ENCODE measurements at places on chromosomes 12 and 14.
A peak's percentile ranks its signal among the peaks of the same experiment; 100 is the strongest.

DNA sequence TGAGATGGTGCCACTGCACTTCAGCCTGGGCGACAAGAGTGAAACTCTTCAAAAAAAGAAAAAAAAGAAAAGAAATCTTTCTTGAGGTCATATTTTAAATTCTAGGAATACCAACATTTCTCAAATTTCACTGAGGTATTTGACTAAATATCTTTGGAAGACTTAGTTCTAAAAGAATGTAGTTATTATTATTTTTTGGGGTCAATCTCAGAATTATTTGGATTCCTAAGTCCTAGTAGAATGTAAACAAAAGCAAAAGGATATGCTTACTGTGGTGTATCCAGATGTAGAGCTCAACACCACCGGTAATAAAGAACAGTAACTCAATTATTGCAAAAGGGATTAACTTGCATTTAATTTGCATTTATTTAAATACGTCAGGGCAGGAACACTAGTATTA is 25.0 kb downstream of the PRICKLE1 start:
- no peak for DNase-seq

- peak; percentile 6 for DNase-seq
Observed at GRCh38 chr12:23753628-23754365, 195.7 kb downstream of the SOX5 start.

DNA sequence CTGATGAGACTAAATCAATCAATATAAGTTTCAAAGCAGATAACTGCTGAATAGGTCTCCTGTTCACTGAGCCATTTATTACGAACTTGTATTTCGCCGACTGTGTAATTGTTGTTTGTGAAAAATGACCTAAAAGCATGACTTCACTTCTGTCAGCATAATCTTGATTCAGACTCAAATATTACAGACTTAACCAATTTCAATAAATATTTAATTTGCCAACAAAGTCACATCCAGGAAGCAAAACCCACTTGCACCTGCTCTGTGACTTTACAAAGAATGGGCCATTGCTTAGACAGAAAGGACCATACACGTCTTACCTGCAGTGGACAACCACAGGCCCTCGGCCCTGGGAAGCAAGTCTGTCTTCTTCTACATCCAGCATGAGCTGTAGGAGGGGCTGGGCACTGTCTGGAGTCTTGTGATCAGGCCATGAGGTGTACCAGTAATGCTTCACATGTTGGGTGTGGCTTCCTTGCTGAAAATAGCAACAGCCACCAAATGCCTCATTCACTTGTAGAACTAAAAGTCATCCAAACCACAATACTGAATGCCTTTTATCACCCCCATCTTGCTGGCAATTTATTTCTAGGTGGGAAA is 23.5 kb upstream of the PTPRB start:
- DNase-seq: no peak

DNA sequence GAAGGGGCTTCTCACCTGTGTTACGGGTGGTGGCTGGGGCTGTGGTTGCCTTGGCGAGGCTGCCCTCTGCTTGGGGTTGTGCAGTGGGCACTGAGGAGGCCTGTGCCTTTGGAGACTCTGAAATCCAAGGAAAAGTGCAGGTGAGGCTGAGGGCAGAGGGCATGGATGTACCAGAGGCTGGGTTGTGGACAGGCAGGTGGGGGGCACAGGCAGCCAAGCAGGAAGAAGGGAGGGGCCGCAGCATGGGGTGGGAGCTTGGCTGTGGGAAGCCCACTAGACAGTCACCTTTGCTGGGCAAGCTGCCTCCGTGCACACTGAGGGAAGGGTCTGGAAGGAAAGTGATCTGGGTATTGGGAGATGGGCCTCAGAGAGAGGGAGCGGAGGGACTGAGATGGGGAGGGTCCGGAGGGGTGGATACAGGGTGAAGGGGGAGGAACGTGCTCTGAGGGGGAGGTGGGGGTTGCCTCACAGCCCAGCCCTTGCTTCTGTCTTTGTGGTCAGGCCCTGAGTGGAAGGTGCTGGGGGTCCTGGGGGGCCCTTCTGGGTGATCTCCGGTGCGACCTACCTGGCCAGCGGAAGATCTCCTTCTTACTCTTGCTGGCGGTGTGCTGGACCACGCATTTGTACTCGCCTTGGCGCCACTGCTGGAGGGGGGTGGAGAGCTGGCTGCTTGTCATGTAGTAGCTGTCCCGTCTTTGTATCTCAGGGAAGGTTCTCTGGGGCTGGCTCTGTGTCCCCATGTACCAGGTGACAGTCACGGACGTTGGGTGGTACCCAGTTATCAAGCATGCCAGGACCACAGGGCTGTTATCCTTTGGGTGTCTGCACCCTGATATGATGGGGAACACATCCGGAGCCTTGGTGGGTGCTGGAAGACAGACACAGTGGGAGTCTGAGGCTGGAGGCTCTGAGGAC is 318.7 kb downstream of the TMEM121 start:
- no peak for DNase-seq

- no peak for DNase-seq
Observed at GRCh38 chr14:54812617-54813016, 90.0 kb downstream of the GCH1 start.

Measured in NCI-H2227 treated with DMSO at 0.1 percent for 48 hours (cell line).